ENCODE measurements at places on chromosomes 1 and 21.

DNA sequence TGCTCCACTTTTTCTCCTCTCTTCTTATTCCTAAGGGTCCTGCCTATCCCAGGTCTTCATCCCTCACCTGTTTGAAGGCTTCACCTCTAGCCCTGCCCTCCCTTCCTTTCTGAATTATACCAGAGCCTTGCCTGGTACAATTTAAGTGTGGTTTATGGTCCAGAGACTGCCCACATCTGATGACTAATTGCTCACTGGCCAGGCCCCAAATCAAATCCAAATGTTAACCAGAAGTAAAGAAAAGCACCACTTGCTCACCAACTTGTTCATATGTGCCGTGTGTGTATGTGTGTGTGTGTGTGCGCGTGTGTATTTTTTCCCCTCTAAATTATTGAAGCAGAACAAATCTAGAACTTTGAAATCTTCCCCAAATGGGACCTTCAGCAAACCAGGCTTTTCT is 26.4 kb downstream of the MYOM3 start:
- no peak for DNase-seq

- no peak for DNase-seq
Measured at GRCh38 chr21:45540601-45540970, 1.7 kb downstream of the SLC19A1 start.

GRCh38 chr1:59750328-59751003 is 64.3 kb upstream of the HOOK1 start:
- no peak for DNase-seq

GRCh38 chr21:39198800-39199199 is 15.5 kb upstream of the PSMG1 start:
- DNase-seq: no peak

DNA sequence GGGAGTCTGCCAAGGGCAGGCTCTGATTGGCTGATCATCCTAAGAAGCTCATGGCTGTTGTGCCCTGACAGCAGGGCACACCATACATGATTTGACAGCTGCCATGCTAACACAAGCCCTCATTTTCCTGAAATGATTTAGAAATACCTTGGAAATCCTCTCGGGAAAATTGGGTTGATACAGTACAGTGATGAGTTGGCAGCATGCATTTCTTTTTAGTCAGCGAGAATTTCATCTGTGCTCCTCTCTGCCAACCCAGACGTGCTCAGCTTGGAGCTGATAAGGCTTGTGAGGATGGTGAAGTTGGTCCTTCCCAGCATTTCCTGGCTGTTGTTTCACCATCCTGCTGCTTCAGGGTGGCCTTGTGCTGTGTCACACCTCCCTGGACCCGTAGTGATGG is 22.6 kb upstream of the KCNQ4 start:
- DNase-seq: no peak

GRCh38 chr1:14338509-14338908 is 260.0 kb upstream of the KAZN start:
- no peak for DNase-seq

GRCh38 chr1:43441894-43442637 is 11.7 kb downstream of the HYI start:
- no peak for DNase-seq

DNA sequence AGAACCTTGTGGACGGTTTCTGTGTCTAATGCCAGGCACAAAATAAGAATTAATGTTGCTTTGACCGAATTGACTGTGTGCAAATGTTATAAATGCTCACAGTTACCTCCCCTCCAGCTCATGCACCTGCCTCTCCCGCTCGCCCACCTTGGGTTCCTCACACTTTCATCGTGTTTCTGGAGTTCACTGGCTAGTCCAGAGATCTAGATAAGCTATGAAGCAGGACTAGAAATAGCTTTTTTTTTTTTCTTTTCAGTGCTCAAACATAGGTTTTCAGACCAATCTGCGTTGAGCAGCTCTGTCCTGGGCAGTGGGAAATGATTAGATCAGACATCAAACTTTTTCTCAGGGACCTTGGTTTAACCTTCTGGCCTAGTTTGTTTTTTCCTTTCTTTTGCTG is 11.1 kb downstream of the TENT5C start:
- DNase-seq: no peak

GRCh38 chr1:30756545-30757351 is 826 bp downstream of the LAPTM5 start:
- no peak for DNase-seq

- DNase-seq: peak; percentile 73
Measured at GRCh38 chr1:207077470-207078377, 10.9 kb upstream of the C4BPB start.

- DNase-seq: no peak
Measured at GRCh38 chr1:66022904-66023620, 230.4 kb downstream of the PDE4B start.

DNA sequence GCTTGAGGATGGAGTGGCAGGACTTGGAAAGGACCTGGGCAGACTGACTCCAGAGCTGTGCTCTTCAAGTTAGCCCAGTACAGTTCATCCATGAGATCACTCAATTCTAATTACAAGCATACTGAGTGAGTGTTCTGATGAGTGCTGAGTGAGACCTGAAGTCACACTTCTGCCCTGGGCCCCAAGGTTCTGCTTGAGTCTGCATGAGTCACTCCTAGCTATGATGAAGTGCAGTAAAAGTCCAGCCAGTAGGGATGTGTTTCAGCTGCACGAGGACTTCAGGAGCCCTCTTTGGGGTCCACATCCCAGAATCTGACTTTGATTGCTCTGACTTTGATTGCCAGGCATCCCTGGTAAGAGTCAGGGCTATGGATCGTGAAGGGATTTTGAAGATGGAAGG is 35.8 kb downstream of the PLEKHA6 start:
- no peak for DNase-seq

DNA sequence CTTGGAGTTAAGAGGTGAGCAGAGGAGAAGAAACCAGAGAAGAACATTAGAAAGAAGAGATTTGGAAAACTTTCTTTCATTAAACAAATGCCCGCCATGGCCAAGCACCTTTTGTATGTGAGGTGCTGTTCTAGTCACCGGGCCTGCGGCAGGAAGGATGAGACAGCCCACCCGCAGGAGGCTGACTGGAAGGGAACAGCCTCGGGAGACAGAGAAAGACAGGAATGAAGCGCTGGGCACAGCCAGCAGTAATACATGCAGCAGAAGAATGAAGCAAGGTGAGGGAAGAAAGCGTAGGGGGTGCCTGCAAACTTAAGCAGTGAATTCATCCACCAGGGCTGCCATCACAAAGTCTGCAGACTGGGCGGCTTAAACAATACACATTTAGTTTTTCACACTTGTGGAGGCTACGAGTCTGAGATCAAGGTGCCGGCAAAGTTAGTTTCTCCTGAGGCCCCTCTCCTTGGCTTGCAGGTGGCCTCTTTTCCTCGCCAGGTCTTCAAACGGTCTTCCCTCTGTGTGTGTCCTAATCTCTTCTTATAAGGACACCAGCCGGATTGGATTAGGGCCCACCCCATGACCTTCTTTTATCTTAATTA is 188.1 kb downstream of the PSMG1 start:
- no peak for DNase-seq

GRCh38 chr1:218837051-218837450 is 336.6 kb upstream of the LYPLAL1 start:
- no peak for DNase-seq

DNA sequence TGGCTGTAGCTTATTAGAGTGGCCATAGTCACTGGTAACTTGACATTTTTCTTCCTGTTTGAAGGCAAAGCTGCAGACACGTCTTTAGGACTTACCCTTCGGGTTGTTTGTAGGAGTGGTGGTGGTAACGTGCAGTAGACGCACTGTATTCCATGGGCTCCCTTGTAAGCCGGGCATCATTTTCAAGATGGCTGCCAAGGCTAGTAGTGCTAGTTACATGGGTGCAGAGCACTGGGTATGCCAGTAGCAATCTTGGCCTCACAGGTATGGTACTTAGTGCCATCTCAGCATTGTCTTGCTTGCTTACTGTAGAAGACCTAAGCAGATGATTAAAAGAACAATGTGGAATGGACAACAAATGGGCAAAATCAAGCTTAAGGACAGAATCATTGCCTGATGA is 1.9 kb downstream of the YBX1 start:
- DNase-seq: no peak

DNA sequence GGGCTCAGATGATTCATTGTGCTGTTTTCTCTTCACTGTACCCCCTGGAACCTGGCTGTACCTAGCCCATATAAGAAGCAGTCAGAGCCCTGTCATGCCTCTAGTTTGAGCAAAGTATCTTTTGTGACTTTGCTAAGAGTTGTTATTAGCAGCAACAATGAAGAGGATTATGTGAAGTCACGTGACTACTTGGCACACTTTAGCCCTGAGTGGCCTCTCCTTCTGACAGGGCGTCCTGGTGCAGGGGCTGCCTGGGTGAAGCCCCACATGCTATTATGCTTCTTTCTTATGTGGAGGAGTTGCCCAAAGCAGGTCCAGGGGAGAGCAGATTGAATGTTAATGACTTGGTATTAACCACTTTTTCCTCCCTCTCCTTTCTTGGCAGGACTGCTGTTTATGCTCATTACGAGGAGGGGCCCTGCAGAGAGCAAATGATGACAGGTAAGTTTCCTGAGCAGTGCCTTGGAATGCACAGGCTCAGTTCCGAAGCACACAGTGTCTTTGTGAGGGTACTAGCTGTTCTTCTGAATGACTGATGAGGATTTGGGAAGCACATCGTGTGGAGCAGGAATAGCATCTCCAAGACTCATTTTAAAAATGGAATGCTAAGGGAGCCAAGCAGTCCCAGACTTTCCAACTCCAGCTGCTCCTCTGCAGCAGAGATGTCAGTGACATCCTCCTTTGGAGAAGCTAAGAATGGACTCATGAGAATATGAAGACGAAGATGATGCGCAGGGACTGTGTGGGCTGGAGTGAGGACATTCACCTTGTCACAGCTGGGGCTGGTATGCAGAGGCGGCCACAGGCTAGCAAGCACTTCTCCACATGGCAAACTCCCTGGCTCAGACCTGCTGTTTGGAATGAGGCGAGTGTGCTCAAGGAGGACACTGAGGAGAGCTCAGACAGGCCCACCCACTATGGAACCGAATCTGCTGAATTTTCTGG is 15.2 kb upstream of the ST3GAL3 start:
- DNase-seq: no peak

GRCh38 chr1:8746554-8746953 is 70.9 kb downstream of the RERE start:
- no peak for DNase-seq

DNA sequence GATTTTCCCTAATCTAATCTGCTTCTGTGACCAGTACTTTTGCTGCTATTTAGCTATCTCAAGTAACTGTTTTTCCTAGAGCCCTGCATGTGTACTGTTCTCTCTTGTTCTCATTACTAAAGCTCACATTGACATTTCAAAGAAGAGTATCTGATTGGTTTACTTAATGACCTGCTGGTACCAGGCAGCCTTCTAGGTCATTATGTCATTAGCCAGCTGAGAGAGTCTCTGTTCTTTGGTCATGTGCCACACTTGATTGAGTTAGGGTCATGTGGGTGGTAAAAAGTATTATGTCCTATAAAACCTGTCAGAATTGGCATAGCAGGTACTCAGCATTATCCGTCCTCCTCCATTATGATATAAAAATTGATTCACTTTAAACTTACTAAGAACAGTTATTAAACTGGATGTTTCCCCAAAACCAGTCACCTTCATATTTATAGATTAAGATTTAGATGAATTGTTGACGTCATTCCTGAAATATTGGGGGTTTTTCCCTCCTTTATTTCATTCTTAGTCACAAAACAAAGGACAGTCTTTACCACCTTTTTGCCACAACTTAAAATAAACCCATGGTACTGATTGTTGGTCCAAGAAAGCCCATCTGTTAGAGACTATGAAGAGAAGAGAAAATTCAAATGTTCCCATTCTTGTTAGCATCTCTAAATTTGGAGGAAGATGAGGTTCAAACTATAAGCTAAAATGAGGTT is 22.2 kb downstream of the FNDC5 start:
- no peak for DNase-seq

DNA sequence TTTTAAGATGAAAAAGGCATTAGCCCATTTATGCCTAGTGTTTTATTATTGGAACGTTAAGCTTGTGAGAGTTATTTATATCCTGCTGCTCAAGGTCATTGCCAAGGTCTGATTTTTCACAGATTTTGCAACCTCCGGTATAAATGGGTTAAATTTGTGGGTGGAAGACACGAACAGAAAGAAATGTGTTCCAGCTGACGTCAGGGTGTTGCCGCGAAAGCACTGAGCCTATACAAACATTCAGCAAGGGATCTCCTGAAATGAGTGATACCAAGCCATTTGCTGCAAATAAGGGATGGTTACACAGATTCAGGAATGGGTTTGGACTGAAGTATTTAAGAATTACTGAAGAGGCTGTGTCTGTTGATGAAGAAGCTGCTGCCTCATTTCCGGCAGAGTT is 32.2 kb downstream of the TMED5 start:
- no peak for DNase-seq

DNA sequence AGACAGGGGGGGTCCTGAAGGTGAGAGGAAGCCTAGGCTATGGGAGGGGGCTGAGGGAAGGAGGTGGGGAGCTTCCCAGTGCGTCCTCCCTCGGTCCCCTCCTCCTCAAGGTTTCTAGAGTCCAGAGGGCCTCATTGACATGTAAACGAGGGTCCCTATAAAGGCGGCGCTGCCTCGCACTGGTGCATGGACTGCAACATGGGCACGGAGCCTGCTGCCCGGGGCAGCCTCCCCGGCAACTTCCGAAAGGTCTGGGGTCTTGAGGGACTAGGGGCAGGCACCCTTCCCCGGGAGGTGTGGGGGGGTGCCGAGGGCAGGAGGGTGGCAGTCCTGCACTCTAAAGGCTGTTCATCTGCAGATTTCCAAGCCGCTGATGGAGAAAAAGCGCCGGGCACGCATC is at the start of gene HES3:
HES3 (plus strand) TSS at position 187 of the 400 bp plus-strand sequence; CDS start at position 374, 187 bp downstream.
- no peak for DNase-seq

DNA sequence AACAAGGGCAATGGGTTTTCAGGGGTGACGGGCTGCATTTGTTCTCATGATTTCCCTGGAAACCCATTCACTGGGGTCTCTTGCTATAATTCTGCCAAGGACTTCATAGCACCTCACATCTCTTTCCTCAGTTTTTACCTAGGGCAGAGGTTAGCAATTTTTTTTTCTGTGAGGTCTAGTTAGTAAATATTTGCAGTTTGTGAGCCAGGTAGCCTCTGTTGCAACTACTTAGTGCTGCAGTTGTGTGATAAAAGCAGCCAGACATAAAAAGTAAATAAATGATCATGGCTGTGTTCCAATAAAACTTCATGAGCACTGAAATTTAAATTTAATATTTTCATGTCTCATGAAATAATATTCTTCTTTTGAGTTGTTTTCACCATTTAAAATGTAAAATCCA is 37.7 kb downstream of the IFI44 start:
- DNase-seq: no peak

DNA sequence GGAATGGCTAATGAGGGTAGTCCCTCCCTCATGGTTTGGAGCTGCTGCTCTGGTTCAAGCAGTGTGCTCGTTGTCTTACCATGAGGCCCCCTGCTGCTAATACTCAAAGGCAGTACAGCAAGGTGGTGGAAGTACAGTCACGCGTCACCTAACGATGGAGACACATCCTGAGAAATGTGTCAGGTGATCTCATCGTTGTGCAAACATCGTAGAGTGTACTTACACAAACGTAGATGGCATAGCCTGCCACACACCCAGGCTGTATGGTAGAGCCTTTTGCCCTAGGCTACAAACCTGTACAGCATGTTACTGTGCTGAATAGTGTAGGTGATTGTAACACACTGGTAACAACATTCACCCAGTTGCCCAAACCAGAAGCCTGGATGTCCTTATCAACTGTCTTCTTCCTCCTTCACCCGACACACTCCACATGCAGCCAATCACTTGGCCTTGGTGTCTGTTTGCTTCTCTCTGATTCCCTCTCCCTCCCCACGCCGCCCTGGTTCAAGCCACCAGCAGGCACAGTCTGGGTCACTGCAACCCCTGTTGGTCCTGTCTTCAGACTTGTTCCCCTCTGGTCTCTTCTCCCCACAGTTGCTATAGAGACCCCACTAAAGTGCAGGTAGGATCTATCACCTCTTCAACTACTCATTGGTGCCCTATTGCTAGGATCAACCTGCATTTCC is 6.0 kb upstream of the KCNA2 start:
- DNase-seq: no peak
